ENCODE measurements at places on chromosomes 1 and 21.

GRCh38 chr1:79128722-79129121 is 122.2 kb upstream of the ADGRL4 start:
- DNase-seq, result no peak

DNA sequence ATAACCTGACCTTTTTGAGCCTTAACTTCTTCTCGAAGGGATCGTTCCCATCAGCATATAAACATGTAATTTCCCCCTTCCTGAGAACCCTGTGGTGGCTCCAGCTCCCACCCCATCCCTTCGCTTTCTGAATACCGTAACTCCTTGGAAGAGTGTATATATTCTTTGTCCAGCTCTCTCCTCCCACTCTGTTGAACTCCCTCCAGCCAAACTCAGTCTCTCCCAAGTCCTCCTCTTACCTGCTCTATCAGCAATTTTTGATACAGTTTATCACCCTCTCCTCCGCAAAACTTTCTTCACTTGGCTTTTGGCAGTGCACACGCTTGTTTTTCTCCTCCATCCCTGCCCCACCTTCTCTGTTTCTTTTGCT is 109.9 kb upstream of the SLC25A33 start:
- no peak for DNase-seq

GRCh38 chr1:183841950-183842794 is 37.3 kb downstream of the RGL1 start:
- no peak for DNase-seq

DNA sequence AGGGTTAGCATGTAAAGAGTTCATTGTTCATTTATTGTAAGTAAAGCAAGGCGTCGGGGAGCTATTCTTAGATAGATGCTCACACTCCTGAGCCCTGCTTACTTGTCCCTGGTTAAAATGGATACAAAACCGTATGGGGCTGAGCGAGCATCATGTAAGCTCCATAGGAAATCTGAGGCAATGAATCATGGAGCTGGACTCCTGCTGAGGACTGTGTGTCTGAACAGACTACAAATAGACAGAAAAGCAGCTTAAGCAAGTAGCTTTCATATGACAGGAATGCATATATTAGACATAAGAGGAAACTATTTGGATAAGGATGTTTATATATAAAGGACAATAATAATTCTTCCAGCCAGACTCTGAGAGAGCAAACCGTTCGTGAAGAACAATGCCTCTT is 604.9 kb upstream of the PTBP2 start:
- DNase-seq, result no peak

- DNase-seq, result no peak
Observed at GRCh38 chr1:204885288-204885711, 14.6 kb downstream of the NFASC start.

DNA sequence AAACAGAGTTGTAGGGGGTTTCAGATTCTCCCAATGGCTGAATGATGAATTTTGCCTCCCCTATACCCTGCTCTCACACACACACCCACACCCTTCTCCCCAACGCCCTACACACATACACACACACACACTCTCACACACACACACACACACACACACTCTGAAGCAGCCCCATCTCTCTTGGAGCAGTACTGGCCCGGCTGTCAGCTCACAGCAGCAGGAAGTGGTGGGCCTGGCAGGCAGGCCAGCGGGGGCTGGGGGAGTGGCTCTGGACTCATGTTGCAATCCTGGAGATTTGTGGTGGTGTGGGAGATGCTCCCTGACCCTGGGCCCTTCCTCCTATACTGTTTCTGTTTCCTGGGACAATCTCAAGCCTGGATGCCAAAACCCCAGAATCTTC is 2.2 kb downstream of the IKBKE start:
- DNase-seq, result no peak

- no peak for DNase-seq
Observed at GRCh38 chr1:157834430-157834829, 7.2 kb downstream of the CD5L start.

DNA sequence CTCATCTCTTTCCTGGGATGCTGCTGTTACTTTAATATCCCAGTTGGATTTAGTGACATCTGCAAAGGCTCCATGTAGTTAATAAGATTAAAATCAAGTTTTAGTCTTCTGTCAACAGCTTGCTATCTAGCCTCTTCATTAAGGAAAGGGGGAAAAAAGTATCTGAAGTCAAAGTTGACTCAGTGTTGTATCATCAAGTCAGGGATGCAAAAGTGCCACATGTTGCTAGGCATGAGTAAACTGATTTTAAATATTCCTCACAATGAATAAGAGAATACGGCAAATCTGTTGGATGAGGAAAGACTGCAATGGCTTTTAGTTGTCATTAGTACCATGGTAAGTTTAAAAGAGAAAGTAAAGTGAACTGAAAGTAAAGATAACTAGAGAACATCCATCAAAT is 383.2 kb upstream of the ZRANB2 start:
- DNase-seq, result no peak

- DNase-seq, result peak; percentile 30
Observed at GRCh38 chr1:183267646-183268431, 81.8 kb downstream of the LAMC2 start.

DNA sequence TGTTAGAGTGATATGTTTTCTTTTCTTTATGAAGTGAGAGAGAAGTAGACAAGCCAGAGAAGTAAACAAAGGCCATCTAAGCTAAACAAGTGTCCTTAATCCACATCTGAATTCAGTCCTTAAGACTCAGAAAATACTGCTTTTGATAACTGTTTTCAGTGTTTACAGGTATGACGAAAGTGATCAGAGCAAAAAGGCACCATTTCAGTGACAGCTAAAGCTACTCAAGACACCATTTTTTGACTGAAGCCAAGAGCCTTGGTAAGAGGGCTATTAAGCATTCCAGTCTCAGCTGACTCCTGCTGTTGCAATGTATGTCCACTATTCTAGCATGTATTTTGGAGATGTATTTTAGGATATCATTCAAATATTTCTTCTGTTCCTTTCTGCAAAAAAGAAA is 4.1 kb downstream of the KMO start:
- DNase-seq, result no peak

GRCh38 chr1:218900615-218901014 is 273.1 kb upstream of the LYPLAL1 start:
- no peak for DNase-seq

DNA sequence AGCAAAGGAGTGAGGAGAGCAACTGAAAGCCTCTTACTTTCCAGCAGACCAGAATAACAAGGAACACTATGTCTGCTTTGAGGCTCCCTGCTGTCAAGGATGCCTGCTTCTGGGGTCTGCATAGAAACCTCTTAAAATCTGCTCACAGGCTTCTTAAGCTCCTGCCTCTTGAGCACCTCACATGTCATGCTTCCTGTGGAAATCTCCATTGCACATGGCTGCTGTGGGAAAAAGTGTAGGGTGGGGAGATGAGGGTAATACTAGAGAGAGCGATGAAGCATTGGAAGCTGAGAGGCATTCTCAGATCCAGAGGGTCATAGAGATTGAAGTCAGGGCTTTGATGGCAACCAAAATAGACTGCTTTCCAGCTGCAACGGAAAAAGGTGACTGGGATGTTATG is 6.2 kb upstream of the HLX start:
- DNase-seq, result no peak

- no peak for DNase-seq
Observed at GRCh38 chr1:50697440-50698421, 262.3 kb downstream of the FAF1 start.

DNA sequence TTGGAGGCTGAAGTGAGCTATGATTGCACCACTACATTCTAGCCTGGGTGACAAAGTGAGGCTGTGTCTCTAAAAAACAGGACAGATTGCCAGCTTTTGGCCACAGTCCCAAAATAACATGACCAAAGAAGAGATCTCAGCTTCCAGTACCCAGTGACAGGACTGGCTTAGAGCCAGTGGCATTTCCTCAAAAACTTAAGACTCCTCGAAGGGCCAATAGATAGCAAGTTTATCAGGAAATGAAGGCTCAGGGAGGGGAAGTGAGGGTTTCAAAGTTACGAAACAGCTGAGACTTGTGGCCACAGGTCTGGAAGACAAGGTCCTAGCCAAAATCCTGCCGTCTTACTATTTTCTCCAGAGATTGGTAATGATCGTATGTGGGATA is 6.3 kb upstream of the TMEM39B start:
- peak; percentile 75 for DNase-seq

DNA sequence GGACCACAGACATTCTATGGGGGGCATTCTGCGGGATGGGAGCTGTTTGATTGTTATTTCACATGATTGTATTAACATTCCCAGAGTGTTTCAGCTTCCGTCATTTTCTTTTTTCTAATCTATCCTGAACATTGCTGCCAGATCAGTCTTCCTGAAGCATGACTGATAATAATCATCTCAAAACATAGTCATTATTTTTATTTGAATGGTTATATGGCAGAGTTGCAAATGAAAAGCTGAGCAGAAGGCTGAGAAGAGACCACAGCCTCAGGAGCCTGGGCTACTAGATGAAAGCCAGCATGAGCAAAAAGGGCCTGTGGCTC is 109.0 kb downstream of the ERG start:
- DNase-seq, result no peak

- DNase-seq, result peak; percentile 38
Observed at GRCh38 chr1:246709835-246710234, 14.4 kb upstream of the SCCPDH start.

- no peak for DNase-seq
Observed at GRCh38 chr1:168285971-168286927, 5.6 kb downstream of the TBX19 start.

- no peak for DNase-seq
Observed at GRCh38 chr1:45499415-45499769, 481 bp downstream of the CCDC163 start.

DNA sequence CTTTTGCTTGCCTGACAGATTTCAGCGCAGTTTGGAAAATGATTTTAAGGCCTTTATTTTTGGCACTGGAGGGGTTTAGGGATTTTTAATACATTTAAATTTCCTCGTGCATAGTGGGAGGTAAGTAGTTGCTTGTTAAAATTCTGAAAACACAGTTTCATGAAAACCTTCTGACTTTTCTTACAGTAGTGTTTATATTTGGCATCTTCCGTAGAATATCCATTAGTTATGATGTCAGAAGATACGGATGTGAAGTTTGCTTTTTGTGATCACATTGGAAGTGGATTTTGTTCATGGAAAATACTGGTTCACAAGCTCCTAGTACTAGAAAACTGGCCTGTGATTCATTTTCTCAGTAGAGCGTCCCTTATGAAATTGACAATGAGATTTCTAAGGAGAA is 1.3 kb downstream of the RABGAP1L start:
- no peak for DNase-seq

DNA sequence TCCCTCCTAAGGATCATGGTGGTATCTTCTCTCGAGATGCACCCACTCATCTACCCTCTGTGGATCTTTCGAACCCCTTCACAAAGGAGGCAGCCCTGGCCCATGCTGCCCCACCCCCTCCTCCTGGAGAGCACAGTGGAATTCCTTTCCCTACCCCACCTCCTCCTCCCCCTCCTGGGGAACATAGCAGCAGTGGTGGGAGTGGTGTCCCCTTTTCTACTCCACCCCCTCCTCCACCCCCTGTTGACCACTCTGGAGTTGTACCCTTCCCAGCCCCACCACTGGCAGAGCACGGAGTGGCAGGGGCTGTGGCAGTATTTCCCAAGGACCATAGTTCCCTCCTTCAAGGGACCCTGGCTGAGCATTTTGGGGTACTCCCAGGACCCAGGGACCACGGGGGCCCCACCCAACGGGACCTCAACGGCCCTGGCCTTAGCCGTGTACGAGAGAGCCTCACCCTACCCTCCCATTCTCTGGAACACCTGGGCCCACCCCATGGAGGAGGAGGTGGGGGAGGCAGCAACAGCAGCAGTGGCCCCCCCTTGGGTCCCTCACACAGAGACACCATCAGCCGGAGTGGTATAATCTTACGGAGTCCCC is 14.5 kb upstream of the TARS2 start:
- DNase-seq, result no peak

DNA sequence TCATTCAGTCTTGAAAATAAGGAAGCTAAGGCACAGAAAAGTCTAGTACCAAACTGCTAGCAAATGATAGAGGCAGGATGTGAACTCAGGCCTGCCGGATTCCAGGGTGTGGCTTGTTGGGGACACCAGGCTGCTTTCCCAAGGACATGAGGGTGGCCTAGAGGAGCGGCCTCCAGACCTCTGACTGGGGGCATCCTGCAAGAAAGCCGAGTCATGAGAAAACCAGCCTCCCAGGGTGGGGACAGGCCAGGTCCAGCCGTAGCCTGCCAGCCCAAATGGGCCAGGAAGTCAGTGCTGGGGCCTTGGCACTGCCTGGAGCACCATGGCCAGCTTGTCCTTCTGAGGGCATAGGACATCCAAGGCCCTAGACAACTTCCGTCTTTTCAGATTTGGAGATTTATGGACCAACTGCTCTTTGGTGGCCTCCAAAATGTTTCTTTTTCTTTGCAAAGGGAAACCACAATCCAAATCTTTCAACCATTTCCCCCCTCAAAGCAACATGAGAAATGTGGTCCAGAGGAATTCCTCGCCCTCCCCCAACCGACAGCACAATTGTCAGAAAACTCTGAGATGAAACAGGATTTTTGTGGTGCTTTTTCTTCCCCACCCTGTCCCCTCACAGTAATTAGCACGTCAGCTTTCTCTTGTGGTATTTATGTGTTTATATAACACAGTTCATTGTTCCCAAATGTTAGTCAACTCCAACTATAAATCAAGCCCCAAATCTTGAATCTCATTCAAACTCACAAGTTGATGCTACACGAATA is 212.3 kb downstream of the KAZN start:
- DNase-seq, result no peak

- no peak for DNase-seq
Observed at GRCh38 chr1:221268295-221268694, 389.1 kb downstream of the HLX start.

DNA sequence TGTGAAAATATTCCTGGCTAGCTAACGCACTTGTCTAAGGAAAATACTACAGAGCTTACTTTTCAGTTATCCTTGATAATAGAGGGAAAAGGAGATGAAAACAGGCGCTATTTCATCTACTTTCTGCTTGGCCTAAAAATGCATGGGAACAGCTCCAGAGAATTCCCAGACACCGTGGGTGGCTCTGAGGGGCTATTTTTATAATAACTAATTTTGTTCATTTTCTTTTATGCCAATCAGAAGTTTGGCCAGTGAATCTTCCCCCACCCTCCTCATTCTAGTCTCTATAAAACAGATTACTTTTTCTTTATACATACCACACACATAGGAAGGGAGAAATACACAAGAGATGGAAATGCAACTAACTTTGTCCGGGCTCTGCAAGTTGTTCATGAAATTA is 322.9 kb downstream of the SETD4 start:
- DNase-seq, result no peak

- DNase-seq, result no peak
Observed at GRCh38 chr1:22387919-22388580, 63.6 kb upstream of the ZBTB40 start.

- no peak for DNase-seq
Observed at GRCh38 chr1:11157394-11157793, 31.8 kb upstream of the ANGPTL7 start.

GRCh38 chr1:100039591-100039990 is 69.8 kb downstream of the SLC35A3 start:
- no peak for DNase-seq

DNA sequence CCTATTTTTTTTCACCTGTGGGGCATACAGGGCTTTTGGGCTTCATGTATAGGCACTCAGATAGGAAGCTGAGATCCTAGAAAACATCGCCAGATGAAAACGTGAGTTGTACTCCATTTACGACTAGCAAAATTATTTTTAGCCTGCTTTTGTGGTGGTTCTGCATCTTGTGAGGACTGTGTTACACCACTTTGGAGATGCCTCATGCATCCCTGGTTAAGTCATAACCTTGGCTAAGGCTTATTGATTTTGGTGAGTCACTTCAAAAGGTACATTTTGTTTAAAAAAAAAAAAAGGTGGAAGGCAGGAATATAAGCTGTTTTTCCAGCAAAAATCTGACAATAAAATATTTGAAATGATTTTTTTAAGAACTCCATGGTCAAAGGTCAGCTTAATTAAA is 101.8 kb upstream of the OLFM3 start:
- DNase-seq, result no peak

- DNase-seq, result no peak
Observed at GRCh38 chr1:109255678-109256077, 6.3 kb downstream of the CELSR2 start.
